NK-92 treated with Interleukin-12 subunit alpha and Interleukin-12 subunit beta, amount 100 ng/mL, for 24 hours (cell line): ENCODE measurements at places on chromosomes 12 and 14.

DNA sequence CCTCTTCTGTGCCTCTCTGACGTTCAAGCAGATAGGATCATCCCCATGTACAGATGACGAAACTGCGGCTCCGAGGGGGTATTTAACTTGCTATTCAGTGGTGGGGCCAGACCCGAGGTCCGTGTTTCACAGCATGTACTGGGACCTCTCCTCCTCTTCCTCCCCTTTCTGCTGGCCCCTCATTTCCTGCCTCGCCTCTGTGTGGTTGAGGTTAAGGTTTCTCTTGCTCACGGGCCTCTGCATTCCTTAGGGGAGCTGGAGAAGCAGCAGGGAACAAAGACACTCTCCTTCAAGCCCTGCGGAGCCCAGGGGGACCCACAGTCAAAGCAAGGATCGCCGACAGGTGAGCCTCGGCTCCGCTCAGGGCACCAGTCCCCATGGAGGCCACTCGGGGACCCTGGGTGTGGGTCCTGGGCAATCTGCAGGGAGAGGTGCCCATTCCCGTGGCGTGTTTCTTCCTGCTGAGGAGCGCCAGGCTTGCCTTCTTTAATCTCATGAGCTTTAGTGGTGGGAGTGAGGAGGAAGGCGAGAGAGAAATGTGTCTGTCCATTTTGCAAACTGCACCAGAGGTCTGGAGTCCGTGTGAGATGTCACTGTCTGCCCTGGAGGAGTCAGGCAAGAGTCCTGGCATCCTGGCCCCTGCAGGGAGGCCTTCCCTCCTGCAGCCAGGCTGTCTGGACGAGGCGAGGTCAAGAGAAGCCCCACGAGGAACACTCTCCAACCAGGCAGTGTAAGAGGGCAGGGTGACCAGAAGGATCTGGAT lies 45.0 kb downstream of the SLC6A12 start:
- DNase-seq = no peak

DNA sequence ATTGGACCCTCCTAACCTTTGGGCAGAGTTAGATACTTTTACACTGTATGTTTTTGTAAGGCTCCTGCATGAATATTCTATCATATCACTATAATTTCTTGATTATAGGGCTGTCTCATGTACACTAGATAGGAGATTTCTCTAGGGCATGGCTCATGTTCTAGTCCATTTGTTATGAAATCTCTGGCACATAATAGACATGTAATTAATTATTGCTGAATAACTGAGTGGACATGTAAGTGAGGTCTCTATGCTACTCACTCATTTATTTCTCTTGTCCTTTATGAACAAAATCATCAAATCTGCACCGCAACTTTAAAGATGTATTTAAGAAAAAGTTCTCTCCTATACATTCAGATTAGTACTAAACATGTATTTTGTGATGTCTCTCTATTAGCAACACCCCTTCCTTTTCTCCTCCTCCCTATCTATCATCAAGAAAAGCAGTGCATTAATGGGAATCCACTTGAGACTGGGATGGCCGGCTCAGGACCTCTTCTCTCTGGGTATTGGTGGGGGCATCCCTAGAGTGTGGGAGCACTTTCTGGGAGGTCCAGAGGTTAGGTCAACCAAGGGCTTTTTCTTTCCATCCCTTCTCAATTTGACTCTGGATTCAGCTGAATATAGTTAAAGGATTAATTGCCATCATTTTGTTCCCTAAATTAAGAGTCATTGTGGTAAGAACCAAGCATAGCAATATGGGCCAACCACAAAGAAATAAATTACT lies 168.0 kb upstream of the HMGA2 start:
- no peak for DNase-seq

- DNase-seq = no peak
Observed at GRCh38 chr14:69049675-69050074, 70.6 kb upstream of the ACTN1 start.

DNA sequence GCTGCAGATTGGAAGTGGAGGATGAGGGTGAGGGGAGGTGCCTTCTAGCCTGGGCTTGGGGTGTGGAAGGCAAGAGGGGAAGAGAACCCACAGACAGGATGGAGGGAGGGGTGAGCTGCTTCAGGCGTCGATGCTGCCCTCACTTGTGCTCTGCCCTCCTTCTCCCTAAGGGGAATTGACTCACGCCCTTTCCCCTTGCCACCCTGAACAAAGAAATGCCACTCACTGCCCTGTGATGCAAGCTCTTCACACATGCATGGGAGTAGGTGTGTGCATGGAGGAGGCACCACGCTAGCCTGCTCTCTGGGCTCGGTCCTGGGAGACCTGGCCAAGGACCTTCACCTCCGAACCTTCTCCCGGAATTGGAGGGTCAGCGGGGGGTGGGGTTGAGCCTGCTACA lies 35.7 kb upstream of the PRMT8 start:
- no peak for DNase-seq

- DNase-seq = no peak
Observed at GRCh38 chr12:94909663-94910062, 93.8 kb downstream of the NDUFA12 start.

GRCh38 chr14:68081489-68081888 lies 261.9 kb downstream of the RAD51B start:
- DNase-seq = no peak

- DNase-seq = no peak
Observed at GRCh38 chr12:127342861-127343260, 924.1 kb upstream of the TMEM132C start.

DNA sequence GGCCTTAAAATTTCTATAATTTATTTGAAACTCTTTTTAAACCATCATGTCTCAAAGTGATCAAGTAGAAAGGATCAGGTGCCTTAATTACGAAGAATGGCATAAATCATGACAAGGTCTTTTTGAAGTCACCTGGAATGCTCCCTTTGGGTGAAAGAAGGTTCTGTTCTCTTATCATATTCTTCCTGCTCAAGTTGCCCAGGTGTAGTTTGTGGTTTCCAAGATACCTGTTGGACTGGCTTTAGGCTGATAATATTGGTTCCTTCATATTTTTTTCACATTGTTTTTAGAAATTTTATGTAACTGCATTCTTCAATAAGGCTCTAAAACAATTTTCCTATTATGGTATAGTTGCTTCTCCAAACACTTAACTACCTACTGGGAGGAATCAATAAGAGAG lies 29.2 kb downstream of the RASSF3 start:
- DNase-seq = no peak

DNA sequence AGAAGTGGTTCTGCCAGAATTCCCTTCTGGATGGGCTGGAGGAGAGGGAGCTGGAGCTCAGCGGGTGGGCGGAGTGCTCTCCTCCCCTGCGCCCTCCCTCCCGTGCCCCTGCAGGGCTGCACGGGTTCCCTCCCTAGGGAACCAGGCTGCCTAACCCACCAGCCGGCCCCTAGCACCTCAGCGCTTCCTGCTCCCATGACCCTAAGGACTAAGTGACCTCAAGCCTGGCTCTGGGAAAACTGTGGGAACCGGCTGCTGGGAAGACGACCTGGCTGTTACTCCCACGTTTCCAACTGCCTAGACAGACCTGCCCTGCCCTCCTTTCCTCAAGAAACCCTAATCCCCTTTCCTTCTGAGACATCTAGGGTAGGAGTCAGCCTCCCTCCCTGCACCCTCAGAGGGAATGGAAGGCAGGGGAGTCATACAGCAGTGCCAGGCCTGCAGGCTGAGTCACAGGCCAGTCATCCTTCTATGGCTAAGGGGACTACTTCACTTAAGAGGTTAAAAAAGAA lies 31.5 kb downstream of the SLC6A12 start:
- no peak for DNase-seq

- DNase-seq = no peak
Observed at GRCh38 chr12:88037770-88038169, 8.6 kb upstream of the C12orf50 start.

- DNase-seq = no peak
Observed at GRCh38 chr12:22275843-22276242, 58.7 kb downstream of the ST8SIA1 start.

GRCh38 chr12:111202237-111202915 lies 166.5 kb downstream of the PHETA1 start:
- DNase-seq = no peak

- DNase-seq = no peak
Observed at GRCh38 chr14:63857466-63858030, 4.7 kb downstream of the SYNE2 start.

DNA sequence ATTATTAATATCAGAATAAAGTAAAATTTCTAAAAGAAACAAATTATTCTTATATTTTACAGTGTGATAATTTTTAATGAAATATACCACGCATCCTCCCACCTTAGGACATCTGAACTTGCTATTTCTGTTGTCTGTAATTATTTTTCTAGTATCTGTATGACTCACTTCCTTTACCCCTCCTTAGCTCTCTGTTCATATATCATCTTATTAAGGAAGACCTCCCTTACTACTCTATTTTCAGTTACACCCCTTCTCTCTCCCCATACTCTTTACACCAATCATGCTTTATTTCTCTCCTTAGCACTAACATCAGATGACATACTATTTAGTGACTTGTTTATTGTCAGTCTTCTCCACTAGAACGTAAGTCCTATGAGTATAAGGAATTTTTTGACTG lies 34.2 kb upstream of the C12orf50 start:
- no peak for DNase-seq

DNA sequence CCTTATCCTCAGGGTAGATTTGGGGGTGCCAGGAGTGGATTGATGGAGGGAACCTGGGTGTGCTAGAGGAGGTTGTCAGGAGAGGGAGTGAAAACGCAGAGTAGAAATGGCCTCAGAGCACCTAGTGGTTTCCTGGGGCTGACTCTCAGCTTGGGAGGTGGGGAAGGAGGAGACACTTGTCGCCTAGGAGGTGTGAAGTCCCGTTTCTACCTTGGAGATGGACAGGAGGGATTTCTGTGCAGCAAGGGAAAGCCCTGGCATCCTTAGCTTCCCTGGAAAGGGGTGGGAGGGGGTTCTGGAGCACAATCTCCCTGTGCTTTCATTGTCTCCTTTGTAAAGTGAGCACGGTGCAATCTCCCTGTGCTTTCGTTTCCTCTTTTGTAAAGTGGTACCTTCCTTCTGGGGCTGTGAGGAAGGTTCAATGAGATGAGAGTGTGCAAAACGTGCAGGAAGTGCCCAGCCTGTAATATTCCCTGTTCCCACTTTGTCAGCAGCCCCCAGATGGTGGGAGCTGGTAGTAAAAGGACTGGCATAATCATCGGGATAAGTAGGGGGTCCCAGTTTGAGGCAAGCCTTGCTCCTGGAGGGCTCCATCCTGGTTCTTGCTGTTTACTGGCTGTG lies 1.6 kb downstream of the OAS3 start:
- no peak for DNase-seq

- no peak for DNase-seq
Observed at GRCh38 chr14:73862480-73862879, 10.8 kb downstream of the PTGR2 start.

- no peak for DNase-seq
Observed at GRCh38 chr14:56666716-56667115, 87.1 kb downstream of the TMEM260 start.

GRCh38 chr14:24392325-24393091 lies 6.3 kb upstream of the NYNRIN start:
- no peak for DNase-seq

DNA sequence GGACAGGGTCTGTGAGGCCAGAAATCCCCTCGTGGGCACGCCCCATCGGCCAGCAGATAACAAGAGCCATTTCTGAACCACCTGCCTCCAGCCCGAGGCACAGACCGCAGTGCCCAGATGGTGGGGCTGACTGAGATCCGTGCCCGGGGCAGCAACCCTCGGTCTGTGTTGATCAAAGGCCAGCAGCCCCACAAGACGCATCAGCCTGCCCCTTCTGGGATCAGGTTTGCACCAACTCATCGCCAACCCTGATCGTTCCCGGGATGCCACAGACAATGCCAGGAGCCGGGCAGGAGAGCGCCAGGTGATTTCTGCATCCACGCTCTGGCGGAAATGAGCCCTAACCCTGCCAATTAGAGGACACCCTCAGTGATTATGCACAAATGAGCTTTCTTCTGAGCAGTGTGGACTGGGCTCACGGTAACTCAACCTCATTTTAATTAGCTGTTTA lies 64.5 kb downstream of the TESC start:
- DNase-seq = no peak

DNA sequence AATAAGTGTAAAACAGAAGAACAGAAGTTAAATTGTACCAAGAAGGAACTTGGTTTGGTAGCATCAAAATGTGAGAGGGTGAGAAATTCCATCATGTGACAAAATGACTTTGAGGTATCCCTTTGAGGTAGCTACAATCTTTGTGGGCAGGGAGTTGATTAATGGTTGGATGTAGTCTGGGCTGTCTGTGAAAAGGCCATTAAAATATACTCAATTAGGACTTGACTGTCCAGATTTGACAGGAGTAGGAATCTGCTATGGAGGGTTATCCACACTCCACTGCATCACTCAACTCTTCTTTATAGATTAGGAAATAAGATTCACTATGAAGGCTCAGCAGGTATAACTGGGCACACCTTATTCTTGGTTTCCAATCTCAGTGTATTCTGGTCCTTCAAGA lies 7.4 kb upstream of the YBX3 start:
- DNase-seq = no peak

GRCh38 chr12:119870457-119870856 lies 6.7 kb downstream of the CIT start:
- no peak for DNase-seq

DNA sequence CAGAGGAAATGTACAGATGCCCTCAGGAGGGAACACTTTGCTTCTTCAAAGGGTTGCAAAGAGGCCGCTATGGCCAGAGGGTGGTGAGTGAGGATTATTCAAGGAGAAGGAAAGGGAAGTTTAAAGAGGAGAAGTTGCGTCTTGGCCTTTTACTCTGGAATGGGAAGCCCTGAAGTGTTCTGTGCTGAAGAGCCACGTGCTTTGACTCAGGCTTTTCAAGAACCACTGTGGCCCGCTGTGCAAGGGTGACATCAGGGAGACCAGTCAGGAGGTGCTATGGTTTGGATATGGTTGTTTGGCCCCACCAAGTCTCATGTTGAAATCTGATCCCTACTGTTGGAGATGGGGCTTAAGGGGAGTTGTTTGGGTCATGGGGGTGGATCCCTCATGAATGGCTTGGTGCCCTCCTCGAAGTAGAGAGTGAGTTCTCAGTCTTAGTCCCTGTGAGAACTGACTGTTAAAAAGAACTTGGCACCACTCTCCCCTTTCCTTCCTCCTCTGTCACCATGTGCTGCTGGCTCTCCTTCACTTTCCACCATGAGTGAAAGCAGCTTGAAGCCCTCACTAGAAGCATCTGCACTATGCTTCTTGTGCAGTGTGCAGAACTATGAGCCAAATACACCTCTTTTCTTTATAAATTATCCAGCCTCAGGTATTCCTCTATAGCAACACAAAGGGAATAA lies 66.1 kb upstream of the DUSP6 start:
- no peak for DNase-seq

DNA sequence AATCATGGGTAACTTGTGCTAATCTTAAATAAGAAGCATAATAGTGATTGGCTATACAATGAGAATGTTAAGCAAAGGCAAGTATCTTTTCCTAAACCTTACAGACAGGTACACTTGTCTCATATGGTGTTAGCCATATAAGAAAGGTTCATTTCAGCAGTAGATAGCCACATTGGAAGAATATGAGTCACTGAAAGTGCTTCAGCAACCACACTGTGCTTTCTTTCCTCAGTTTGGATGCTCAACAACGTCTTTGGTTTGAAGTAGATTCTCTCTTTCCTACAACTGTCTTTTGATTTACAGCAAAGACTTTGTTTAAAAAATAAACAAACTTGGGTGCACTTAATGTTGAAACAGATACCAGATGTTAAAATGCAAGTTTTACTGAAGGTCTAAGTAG lies 8.9 kb downstream of the DDHD1 start:
- no peak for DNase-seq
